Stimulated activated CD4-positive, alpha-beta T cell treated with anti-CD3 and anti-CD28 coated beads, Interleukin-1b, Interleukin-23, amount 100 ng/mL, for 1 hour (primary cell): ENCODE measurements at places on chromosomes 7 and 10.

- no peak for DNase-seq
These were observed 122.1 kb downstream of the BTAF1 start for GRCh38 chr10:92045641-92046106.

DNA sequence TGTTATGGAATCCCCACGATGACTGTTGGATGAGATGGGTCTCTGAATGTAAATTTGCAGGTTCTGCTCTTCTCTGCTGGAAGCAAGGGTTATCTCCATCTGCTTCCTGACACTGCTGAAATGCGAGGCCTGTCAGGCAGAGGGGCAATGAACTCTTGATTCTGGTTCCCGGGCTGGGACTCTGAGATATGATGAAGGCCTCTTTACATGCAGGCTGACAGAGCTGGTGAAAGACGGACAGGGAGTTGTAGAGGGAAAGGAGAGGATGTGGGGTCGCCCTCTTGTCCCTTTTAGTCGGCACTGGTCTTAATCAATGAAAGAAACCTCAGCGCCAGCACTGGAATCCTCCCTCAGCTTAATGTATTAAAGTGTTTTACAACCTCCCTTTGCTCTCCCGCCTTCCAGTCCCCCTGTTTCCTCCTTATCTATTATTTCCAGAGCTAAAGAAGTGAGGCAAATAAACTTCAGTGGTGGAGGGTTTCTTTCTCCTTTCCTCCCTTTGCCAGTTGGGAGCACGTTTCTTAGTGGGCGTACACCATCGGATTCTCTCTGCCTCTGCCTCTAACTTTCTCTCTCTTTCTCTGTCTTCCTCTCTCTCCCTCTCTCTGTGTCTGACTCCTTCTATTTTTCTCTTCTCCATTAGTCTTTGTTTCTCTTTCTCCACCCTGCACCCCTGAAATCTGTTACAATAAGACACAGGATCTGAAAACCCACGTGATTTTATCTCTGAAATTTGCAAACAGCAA, 145.6 kb downstream of the BAMBI start:
- no peak for DNase-seq

GRCh38 chr7:156843157-156843556, 49.8 kb downstream of the LMBR1 start:
- DNase-seq: no peak

GRCh38 chr7:80478683-80479082, 33.2 kb downstream of the GNAT3 start:
- no peak for DNase-seq

DNA sequence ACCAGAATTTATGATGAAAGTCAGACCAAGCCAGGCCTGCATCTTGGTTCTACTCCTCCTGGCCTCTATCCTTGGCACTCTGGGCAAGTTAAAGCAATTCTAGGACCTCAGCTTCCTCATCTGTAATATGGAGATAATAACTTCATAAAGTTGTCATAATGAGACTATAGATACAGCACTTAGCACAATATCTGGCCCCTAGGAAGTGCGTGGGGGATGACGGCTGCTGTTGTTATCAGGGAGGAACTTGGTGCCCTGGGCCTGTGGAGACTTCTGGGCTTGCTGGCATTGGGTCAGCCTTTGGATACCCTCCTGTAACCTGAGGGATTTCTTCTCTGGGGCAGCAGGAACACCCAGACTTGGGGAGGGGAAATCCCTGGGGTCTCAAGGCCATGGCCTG, 27.6 kb downstream of the PFKFB3 start:
- no peak for DNase-seq

GRCh38 chr10:83541046-83541445, 598.3 kb upstream of the GHITM start:
- no peak for DNase-seq

DNA sequence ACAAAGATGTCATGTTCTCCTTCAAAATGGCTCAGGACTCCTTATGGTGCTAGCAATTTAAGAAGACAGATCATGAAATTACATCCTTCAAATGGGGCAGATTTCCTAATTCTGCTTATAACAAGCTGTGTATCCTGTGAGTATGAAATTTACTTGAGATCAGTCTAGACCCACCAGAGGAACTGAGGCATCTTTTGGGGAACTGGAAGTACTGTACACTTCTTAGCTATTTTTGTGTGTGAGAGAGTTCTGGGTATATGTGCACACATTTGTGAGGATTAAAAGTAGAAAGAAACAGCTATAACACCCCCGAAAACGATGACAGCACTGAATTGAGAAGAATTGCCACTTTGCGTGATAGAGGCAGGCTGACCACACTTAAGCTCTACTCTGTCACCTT, 187.0 kb upstream of the CCDC6 start:
- no peak for DNase-seq

DNA sequence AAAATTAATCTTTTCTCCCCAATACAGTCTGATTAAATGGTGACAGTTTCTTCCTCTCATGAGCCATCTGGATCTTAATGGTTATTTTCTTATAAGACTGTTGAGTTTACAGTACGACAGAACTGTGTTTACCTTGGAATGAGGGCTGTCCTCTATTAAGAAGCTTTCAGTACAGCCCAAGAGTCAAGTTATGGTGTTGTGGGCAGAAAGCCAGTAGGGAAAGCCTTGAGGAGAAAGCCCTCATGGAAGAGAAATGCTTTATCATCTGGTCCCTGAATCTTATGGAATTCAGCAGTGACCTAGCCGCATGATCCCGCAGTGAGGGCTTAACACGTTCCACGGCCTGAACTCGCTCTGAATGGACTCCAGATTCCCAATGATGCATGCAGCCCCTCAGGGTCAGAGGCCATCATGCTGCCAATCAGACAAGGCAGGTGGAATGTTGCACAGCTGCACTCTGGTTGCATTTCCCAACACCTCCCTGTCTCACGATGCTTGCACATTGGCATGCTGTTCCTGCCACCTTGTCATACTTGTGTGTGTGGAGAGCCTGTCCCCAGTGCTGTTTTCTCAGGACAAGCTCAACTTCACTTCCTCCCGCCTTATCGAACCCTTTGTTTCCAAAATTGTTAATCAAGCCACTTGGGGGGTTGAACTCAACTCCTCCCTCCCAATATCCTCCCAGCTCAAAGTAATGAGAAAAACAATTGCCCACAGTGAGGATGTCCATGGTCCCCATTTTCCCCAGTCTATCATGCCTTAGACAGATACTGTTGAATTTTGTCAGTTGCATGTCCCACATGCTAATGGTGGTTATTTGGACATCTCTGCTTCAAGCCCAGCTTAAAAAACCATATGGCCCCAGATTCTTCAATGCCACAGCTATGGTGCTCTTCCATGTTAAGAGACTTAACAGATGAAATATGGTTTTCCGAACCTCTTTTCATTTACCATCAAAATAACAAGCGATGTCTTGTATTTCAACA, 211.1 kb upstream of the TCF7L2 start:
- no peak for DNase-seq

DNA sequence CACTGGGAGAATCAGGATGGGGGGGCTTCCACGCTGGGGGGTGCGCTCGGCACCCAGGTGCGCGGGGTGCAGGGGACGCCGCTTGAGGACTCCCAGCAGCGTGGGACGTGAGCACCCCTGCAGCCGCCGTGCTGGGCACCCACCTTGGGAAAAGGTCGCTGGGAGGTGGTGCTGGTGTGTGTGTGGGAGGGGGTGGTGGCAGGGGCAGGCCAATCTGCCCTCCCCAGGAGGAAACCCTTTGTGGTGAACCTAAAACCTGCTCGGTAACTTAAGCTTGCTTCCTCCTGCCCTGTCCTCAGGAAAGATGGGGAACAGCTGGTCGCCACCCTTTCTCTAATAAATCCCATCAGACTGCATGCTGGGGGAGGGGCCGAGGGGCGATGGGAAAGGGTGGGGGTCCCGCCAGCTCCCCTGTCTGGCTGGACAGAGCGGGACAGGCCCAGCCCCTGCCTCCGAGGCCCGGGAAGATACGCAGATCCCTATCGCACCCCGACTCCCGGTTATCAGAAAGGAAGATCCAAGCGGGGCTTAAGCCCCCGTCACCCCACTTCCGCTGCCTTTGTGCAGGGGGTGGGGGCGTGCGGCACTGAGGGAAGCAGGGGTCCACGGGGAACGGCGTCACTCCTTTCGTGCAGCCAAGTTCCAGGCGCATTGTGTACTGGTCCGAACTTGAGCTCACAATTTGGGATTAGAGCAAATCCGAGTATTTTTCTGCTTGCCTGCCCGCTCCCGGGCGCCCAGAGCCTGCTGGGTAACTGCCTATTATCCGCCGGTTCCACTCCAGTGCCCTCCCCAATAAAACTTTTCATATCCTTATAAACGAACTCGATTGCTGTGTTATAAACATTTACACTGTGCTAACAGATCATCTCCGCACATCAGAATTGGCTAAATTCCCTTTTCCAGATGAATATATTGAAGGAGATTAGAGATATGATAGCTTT, 64.6 kb downstream of the UNCX start:
- no peak for DNase-seq

- DNase-seq: no peak
These were observed 69.3 kb downstream of the AVL9 start for GRCh38 chr7:32564542-32564941.
